Activated CD4-positive, alpha-beta T cell treated with anti-CD3 and anti-CD28 coated beads, Interleukin-2, amount 10 ng/mL, durations not matched to agents 7 days and 5 days (primary cell): ENCODE measurements at places on chromosomes 4 and X. TPM values are rescaled to one million over a fixed set of nuclear protein-coding genes. Genes with fewer than 3 reads are reported as not detected.

GRCh38 chr4:128823025-128823661, 13.6 kb downstream of the JADE1 start:
- no peak overlapping the region for H3K27ac ChIP-seq
- H3K4me1 ChIP-seq, result peaks cover 54% of the 10 kb centered on the region
- no peaks in the 10 kb centered on the region for H3K27me3 ChIP-seq
- DNase-seq, result no peak

- DNase-seq, result no peak
- peaks cover 9% of the 10 kb centered on the region for H3K4me1 ChIP-seq
- no peak overlapping the region for H3K4me3 ChIP-seq
- H3K36me3 ChIP-seq, result no peaks in the 10 kb centered on the region
- H3K27me3 ChIP-seq, result peaks cover 42% of the 10 kb centered on the region
Measured at GRCh38 chrX:20529301-20529700, 262.6 kb upstream of the RPS6KA3 start.

DNA sequence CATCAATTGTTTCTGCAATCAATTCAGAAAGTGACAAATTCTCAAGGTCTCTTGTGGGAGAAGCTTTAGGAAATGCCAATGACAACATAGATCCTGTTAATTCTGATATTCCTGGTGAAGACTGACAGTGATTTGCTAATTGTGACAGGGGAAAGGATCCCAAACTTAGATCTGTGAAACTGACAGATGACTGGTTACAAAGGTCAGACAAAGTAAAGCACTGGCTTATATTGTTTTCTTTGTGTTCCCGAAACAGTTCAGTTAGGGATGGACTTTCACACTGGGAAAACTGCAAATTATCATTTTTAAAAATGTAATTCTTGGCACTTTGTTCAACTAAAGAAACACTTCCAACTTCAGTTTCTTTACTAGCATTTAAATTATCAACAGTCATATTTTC, 30.1 kb downstream of the NAT8L start:
- H3K27me3 ChIP-seq, result peaks cover 3% of the 10 kb centered on the region
- no peak overlapping the region for H3K27ac ChIP-seq
- H3K4me3 ChIP-seq, result no peak overlapping the region
- no peaks in the 10 kb centered on the region for H3K36me3 ChIP-seq
- DNase-seq, result no peak
- H3K4me1 ChIP-seq, result no peaks in the 10 kb centered on the region

- DNase-seq, result no peak
- no peaks in the 10 kb centered on the region for H3K27me3 ChIP-seq
- H3K4me3 ChIP-seq, result no peak overlapping the region
Measured at GRCh38 chr4:6377626-6378492, 94.6 kb downstream of the PPP2R2C start.

DNA sequence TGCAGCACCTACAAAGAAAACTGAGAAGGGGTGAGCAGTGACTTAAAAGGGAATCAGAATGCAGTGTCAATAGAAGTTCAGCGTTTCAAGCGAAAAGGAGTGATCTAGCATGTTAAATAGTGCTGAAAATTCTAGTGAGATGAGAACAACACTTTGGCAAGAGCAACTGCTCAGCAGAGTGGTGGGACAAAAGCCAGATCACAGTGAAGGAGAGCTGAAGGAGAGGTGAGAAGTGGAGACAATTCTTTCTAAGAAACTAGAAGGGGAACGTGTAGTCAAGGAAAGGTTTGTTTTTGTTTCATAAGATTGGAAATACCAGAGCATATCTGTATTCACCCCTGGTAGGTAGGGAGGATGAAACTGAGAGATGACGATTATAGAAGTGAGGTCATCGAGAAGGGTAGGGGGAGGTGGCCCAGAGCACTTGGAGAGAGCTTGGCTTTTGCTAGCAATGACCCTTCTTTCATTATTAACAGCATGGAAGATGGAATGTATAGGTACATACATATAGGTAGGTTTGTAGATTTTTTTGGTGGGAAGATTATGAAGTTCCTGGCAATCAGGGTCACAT, 33.7 kb downstream of the SRPX2 start:
- H3K4me3 ChIP-seq, result no peak overlapping the region
- peaks cover 4% of the 10 kb centered on the region for H3K27me3 ChIP-seq

- DNase-seq, result no peak
- no peak overlapping the region for H3K27ac ChIP-seq
- no peak overlapping the region for H3K4me3 ChIP-seq
- peaks cover 5% of the 10 kb centered on the region for H3K4me1 ChIP-seq
- H3K27me3 ChIP-seq, result peaks cover 2% of the 10 kb centered on the region
Measured at GRCh38 chr4:88757067-88757466, 59.4 kb upstream of the NAP1L5 start.

UGT8 gene
- 0.19 TPM for total RNA-seq

PRRG1 gene
- total RNA-seq, result not detected

SMIM10 gene
- 0.21 TPM for total RNA-seq

SHROOM4 gene
- not detected for total RNA-seq

DNA sequence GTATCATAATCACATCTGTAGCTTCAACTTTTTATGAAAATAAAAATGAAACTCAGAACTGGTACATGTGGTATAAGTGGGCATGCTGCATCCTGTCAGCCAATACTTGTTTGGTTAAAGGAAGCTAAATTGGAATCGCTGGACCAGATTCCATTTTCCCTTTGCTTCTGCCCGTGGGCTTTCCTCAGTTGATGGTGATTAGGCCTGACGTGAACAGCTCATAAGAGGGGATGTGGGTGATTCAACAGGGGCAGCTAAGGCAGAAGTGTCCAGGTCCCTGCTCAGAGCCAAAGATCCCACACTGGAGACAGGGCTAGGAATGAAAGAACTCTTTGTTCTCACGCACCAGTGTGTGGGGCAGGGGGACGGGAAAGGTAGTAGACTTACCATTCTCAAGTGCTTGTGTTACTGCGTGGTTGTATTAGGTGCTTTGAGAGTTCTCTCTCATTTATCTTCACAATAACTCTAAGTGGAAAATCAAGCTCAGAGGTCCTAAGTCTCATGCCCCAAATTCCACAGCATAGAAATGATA, 63.2 kb upstream of the GUCY1A1 start:
- no peaks in the 10 kb centered on the region for H3K36me3 ChIP-seq
- no peak overlapping the region for H3K27ac ChIP-seq
- no peak for DNase-seq
- peaks cover 4% of the 10 kb centered on the region for H3K4me1 ChIP-seq

GRCh38 chrX:40005292-40006011, 92.3 kb downstream of the BCOR start:
- peaks cover 39% of the 10 kb centered on the region for H3K27me3 ChIP-seq
- peaks cover 22% of the 10 kb centered on the region for H3K4me1 ChIP-seq
- DNase-seq, result no peak
- peak overlapping the region; percentile 54 for H3K4me3 ChIP-seq

DNA sequence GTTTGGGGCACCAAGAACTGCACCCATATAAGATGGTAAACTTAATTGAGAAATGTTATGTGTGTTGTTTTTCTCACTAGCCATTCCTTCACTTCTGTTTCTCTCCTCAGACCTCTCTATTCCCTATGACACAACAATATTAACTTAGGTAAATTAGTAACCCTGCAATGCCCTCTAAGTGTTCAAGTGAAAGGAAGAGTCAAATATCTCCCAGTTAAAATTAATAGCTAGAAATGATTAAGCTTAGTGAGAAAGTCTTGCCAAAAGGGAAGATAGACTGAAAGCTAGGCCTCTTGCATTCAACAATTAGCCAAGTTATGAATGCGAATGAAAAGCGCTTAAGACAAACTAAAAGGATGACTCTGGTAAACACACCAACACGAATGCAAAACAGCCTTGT, 132.9 kb upstream of the KLF8 start:
- H3K27me3 ChIP-seq, result no peaks in the 10 kb centered on the region
- no peak for DNase-seq
- H3K4me3 ChIP-seq, result no peak overlapping the region
- H3K27ac ChIP-seq, result no peak overlapping the region
- no peaks in the 10 kb centered on the region for H3K4me1 ChIP-seq

ERCC6L gene
- 12.0 TPM for total RNA-seq

GRCh38 chr4:165070560-165070959, 16.9 kb downstream of the TRIM75 start:
- peaks cover 3% of the 10 kb centered on the region for H3K4me1 ChIP-seq
- H3K27me3 ChIP-seq, result no peaks in the 10 kb centered on the region
- peaks cover 3% of the 10 kb centered on the region for H3K36me3 ChIP-seq
- no peak overlapping the region for H3K4me3 ChIP-seq

- no peaks in the 10 kb centered on the region for H3K36me3 ChIP-seq
- H3K4me1 ChIP-seq, result no peaks in the 10 kb centered on the region
- H3K27ac ChIP-seq, result no peak overlapping the region
- H3K27me3 ChIP-seq, result no peaks in the 10 kb centered on the region
- no peak overlapping the region for H3K4me3 ChIP-seq
Measured at GRCh38 chr4:176508780-176509331, 189.1 kb downstream of the SPCS3 start.
